Myocyte (in vitro differentiated cells): ENCODE measurements at places on chromosomes 13 and 19. TPM values are rescaled to one million over a fixed set of nuclear protein-coding genes. Genes with fewer than 3 reads are reported as not detected.

DNA sequence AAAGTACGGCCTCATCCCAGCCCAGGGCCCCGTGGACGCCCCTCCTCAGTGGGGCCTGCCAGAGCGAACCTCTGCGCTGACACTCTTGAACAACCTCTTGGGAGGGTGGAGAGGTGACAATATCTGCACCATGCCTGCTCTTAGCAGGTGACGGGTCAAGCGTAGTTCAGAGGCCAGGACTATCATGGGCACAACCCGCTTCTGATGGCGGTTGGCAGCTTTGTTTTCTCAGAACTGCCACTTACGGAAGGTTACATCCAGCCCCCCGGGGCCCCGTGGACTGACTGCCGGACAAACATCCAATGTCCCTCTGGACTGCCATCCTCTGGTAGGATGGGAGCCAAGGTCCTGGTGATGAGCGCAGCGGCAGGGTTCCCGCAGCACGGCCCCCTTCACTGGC is 91.1 kb downstream of the TUBA3C start:
- DNase-seq: no peak

DNA sequence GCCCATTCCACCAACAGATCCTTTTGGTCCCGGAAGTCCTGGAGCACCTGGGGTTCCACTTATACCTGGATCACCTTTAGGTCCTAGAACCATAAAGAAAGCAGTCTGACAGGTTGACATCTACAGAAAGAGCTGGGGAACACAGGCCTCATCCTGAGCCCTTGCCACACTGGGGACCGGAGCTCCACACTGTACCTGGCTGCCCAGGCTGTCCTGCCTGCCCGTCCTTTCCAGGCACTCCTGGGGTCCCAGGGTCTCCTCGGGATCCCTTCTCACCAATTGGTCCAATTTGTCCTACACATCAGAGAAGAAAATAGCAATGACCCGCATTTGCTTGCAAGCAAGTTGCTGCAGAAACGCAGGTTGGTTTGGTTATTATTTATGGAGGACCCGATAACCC is 130.5 kb downstream of the COL4A1 start:
- DNase-seq: no peak

DNA sequence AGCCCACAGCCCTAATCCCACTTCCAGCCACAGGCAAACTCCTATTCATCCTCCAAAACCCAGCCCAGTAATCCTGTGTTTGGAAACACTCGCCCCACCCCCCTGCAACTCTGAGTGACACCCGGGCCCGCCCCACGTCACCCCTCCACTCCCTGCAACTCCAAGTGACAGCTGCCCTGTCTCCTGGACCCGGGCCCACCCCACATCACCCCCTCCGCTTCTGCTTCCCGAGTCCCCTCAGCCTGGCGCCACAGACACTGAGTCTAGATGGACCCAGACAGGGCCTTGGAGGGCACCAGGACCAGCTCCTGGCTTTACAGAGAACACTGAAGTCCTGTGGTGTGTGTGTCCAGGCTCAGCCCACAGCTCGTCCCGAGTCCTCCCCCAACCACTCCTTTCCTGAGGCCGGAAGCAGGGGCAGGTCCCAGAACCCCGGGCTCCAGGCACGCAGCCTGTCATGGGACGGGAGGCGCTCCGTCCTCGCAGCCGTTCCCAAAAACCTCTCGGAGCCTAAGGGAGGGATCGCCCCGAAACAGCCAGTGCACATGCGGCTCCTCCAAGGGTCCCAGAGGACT is 7.7 kb downstream of the REXO1 start:
- no peak for DNase-seq

DNA sequence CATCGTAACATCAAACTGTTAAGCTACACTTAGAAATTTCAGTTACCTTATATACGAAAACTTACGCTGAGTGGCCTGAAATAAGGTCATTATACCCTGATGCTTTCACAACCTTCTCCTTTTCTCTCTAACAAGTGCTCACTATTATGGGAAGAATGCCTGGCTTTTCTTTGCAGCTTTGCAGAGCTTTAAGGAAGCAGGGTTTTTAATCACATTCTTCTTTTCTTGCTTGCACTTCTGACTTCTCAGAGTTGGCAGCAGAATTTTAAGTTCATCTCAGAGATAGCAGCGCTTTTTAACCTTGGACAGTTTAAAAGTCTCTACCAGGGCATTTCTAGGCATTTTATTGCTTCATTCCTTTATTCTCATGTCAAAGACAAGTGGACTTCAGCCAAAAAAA is 285.1 kb downstream of the SPRY2 start:
- no peak for DNase-seq

DNA sequence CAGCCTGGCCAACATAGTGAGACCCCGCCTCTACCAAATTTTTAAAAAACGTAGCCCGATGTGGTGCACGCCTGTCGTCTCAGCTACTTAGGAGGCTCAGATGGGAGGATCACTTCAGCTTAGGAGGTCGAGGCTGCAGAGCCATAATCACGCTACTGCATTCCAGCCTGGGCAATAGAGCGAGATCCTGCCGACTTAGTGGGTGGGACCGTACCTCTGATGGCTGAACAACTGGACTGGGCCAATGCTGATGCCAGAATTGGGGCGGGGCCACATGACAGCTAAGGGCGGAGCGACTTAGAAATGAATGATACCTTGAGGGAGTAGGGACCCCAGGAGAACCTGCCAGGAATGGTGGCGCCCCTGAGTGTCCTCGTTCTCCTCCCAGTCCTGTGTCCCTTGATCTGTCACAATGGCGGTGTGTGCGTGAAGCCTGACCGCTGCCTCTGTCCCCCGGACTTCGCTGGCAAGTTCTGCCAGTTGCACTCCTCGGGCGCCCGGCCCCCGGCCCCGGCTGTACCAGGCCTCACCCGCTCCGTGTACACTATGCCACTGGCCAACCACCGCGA is 3.6 kb downstream of the LTBP4 start:
- DNase-seq: no peak

DNA sequence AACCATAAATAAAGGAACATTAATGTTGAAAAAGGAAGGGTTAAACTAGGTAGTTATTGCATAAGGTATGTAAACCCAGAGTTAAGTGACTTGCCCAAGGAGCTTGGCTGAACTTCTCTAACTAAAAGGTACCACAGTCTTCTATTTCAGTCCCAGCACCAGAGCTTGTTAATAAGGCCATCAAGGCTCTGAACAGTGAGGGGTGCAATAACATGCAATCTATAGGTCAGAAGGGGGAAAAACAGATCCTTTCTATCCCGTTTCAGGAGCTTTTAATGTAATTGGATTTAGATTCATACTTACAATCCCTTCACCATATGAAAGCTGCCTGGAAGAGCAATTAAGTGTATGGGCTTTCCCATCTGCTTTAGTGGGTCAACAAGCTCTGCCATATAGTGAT is 441.5 kb upstream of the SPRY2 start:
- DNase-seq: no peak

GRCh38 chr13:21328836-21329477 is 130.1 kb downstream of the ZDHHC20 start:
- DNase-seq: no peak

DNA sequence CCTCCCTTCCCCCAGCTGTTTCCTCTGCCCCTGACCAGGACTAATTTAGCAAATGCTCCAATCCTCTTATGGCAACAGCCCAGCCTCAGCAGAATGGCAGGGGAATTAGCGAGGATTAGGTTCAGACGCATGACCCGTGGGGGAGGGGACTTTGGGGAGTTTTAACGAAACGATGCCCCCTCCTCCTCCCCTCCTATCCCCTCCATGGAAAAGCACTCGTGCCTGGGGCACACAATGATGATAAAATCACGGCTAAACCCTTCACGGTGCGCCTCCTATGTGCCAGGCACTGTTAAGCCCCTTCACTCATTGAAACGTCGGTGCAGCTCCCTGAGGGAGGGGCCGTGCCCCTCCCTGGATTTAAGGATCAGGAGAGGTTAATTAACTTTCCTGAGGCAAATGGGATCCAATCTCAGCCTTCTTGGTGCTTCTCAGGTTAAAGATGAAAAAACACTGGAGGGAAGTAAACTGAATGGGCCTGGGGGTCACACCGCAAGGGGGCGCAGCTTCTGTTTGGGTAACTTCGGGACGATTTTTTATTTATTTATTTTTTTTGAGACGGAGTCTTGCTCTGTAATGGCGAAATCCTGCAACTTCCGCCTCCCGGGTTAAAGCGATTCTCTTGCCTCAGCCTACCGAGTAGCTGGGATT is 10.1 kb upstream of the TPRX2 start:
- no peak for DNase-seq

GRCh38 chr13:111925146-111925875 is 141.6 kb upstream of the SOX1 start:
- DNase-seq: no peak

DNA sequence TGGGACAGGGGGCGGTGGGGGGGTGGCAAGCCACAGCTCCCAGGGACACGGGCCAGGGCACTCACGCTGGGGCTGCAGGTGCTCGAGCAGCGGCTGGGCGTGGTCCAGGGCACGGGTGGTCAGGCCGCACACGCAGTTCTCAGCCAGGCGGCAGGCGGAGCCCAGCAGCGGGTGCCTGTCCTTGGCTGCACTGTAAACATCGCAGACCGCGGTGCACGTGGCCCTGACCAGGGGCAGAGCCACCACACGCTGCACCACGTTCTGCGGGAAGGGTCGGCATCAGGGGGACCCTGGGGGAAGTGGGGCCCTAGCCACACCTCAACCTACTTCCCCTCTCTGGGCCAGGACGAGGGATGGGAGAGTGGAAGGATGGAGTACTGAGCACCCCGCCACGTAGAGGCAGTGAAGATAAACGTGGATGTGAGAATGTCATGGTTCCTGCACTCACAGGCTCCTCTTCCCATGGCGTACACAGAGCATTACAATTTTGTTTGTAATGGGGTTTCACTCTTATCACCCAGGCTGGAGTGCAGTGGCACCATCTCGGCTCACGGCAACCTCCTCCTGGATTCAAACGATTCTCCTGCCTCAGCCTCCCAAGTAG is 3.4 kb downstream of the PLIN5 start:
- no peak for DNase-seq

DNA sequence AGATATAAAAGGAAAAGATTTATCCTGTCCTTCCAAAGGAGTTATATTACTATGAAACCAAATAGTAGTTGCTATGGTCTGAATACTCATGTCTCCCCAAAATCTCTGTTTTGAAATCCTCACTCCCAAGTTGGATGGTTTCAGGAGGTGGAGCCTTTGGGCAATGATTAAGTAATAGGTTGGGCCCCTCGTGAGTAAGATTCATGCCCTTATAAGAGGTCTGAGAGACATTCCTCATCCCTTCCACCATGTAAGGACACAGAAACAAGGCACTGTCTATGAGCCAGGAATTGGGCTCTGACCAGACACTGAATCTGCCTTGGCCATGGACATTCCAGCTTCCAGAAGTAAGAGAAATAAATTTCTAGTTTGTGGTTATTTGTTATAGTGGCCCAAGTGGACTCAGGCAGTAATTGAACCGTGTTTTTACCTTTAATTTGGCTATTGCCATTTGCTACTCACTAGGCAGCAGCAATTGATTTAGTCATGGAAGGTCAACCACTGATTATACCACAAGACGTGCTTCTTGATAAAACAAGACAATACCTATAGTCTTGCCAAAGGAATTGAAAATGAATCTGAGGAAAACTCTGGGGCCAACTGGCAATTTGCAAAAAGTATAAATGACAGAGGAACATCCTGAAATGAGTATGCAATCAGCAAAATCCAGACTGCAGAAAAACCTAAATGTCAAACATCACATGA is 717.4 kb upstream of the SPRY2 start:
- no peak for DNase-seq

DNA sequence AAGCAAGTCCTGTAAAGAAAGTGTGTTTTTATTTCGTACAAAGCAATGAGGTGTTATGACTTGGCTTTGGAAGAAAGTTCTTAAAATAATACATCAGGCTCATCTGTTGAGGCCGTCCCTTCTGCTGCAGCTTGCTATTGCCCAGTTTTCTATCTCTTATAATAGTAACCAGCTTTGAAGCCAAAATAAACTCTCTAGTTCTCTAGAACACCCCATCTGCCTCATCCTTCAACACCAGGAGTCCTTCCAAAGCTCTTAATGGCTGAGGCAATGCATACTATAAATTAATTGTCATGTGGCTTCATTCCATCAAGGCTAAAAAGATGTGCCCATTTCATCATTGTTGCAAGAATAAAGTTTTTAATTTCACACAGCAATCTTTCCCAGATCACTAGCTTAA is 49.4 kb upstream of the IPO5 start:
- DNase-seq: no peak

DNA sequence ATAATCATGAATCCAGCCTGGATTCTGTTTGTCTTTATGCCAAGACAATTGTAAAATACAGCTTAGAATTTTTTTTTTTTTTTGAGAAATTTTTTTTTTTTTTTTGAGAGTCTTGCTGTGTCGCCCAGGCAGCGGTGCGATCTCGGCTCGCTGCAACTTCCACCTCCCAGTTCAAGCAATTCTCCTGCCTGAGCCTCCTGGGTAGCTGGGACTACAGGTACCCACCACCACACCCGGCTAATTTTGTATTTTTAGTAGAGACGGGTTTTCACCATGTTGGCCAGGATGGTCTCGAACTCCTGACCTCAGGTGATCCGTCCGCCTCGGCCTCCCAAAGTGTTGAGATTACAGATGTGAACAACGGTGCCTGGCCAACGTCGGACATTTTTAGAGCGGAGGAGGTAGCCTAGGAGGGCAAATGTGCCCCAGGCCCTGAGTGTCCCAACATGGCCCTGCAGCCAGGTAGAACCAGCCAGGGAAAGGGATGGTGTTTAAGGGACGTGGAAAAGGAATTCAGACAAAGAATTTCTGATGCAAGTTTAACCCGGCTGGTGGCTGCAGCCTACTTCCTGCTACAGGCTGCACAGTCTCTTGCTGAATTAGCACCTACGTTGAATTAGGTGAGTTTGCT is 89.8 kb downstream of the GNG7 start:
- no peak for DNase-seq

DNA sequence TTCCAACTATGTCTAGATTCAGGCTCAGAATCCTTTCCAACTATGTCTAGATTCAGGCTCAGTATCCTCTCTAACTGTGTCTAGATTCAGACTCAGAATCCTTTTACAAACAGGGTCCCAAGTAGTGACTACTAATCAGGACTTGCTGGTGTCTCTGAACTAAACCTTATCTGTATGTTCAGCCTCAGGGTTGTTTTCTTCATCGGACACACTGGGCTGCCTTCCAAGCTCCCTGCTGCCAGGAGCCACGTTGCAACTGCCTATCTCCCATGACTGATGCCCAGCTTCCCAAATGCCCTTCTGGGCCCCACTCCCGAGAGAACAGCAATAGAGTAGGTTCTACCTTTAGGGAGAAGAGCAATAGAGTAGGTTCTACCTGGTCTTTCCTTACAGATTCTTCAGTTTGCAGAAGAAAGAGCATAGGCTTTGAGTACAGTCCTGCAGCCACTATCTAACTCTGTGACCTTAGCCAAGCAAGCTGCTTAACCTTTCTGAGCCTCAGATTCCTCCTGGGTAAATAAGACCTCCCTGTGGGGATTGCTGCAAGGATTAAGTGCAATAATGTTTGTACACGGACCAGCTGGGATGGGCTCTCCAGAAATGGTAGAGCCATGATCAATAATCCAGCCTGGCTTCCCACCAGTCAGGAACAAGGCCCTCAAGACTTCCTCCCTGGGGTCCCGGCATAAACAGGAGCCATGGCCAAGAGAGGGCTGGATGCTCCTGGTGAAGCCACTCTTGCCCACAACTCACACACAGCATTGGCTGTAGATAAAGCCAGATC is 61.5 kb downstream of the ZIC5 start:
- no peak for DNase-seq

GRCh38 chr13:26987486-26988013 is 184.1 kb downstream of the USP12 start:
- no peak for DNase-seq

- no peak for DNase-seq
Observed at GRCh38 chr13:71382285-71382684, 484.7 kb downstream of the DACH1 start.

The NAPSA gene
- 0.48 and 1.7 TPM in 2 replicates for total RNA-seq

The TRPM4 gene
- total RNA-seq: 14.3 and 18.6 TPM in 2 replicates

The NR1H2 gene
- total RNA-seq: 70.3 and 80.5 TPM in 2 replicates

The ELSPBP1 gene
- total RNA-seq: not detected in 2 replicates

The ZNF791 gene
- 12.5 and 13.6 TPM in 2 replicates for total RNA-seq

The FPR1 gene
- total RNA-seq: 0.05 and 0.16 TPM in 2 replicates
